ENCODE measurements at places on chromosomes 16 and 17. TPM values are rescaled to one million over a fixed set of nuclear protein-coding genes. Genes with fewer than 3 reads are reported as not detected.

Gene TBC1D28
- total RNA-seq = not detected

Gene OTOP3
- not detected for total RNA-seq

Gene SLC5A11
- not detected for total RNA-seq

Gene GPS1
- 113 TPM for total RNA-seq

Gene BICDL2
- total RNA-seq = not detected

Gene CUEDC1
- total RNA-seq = 50.4 TPM

Gene NLK
- total RNA-seq = 14.5 TPM

GRCh38 chr17:41748275-41748674, 13.8 kb upstream of the HAP1 start:
- DNase-seq = no peak

- peak; percentile 64 for DNase-seq
Measured at GRCh38 chr17:61335845-61336655, 63.6 kb upstream of the TBX2 start.

- DNase-seq = no peak
Measured at GRCh38 chr17:60296177-60296576, 95.8 kb downstream of the USP32 start.

GRCh38 chr16:70252355-70252988, 732 bp upstream of the EXOSC6 start:
- no peak for DNase-seq

- DNase-seq = peak; percentile 97
Measured at GRCh38 chr16:70289229-70290094, at the start of gene AARS1. Gene AARS1 (minus strand): TSS chr16:70289506. CDS start chr16:70282763, 6,743 bp downstream.

GRCh38 chr17:68539548-68540467, 27.6 kb downstream of the PRKAR1A start:
- DNase-seq = no peak

DNA sequence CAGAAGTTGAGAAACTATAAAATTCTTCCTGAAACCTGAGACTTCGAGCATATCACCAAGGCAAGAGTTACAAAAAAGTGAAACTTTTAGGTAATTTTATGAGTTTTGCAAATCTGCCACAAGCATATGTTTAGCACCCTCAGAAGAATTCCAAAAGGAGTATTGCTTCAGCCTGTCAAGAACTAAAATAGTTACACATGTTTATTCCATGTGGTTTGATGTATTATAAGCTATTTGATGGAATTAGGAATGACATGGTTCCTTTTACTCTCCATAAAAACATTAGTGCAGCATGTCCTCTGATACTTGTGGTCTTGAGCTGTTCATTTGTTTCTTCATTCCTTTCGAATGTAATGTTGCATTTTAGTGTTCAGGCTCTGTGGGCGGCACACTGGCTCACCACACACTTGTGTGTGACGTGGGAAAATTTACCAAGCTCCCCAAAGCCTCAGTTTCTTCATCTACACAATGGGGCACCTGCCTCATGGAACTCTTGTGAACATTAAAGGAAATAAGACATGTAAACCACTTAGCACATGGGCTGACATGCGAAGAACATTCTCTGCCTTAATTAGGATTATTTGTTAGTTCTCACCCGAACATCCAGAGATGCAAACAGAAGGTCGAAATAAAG, 204.2 kb upstream of the FOXF1 start:
- no peak for DNase-seq

Measured in heart left ventricle (tissue), 16 donors.